Heart left ventricle (tissue), 16 donors: ENCODE measurements at places on chromosomes 5 and 9. TPM values are rescaled to one million over a fixed set of nuclear protein-coding genes. Genes with fewer than 3 reads are reported as not detected.

- no peaks in the 10 kb centered on the region for H3K27me3 ChIP-seq
- peaks cover 59% of the 10 kb centered on the region for H3K36me3 ChIP-seq
- no peak overlapping the region for H3K4me3 ChIP-seq
- H3K27ac ChIP-seq = no peak overlapping the region
- no peak for DNase-seq
- H3K4me1 ChIP-seq = no peaks in the 10 kb centered on the region
These were observed 14.6 kb downstream of the TEX53 start for GRCh38 chr9:114643001-114643400.

Gene SLC25A2
- not detected for total RNA-seq

- no peaks in the 10 kb centered on the region for H3K36me3 ChIP-seq
- no peak overlapping the region for H3K27ac ChIP-seq
- H3K4me1 ChIP-seq = peaks cover 35% of the 10 kb centered on the region
- H3K4me3 ChIP-seq = no peak overlapping the region
These were observed 28.0 kb downstream of the LCP2 start for GRCh38 chr5:170269579-170269978.

DNA sequence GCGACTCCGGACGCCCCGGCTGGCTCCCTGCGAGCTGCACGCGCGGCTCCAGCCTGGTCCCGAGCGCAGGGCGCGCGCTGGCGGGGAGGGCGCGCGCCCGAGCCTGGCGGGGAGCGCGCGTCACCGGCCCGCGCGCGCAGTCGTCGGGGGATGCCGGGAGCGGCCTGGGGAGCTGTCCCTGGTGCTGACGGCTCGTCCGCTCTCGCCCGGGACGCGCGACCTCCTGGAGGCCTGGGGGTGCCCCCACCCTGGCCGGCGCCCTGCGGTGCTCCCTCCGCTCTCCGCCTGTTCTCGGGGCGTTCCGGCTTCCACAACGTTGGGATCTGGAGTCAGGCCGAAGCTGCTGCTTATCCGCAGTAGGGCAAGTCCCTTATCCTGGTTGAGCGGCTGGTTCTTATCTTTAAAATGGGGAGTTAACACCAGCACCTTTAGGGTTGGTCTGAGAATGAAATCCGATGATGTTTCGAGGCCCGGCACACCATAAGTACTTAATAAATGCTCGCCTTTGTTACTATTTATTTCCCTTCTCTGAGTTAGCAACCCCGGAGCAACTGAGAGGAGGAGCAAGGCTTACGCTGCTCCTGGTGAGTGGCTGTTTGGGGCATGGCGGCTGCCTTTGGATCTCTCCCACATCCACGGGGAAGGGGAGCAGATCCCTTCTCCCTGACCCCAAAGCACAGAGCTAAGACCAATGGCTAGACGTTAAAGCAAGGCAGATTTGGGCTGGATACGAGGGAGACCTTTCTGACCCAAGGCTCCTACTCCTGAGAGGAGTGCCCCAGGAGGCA is at the start of gene FAM163B:
TSS of gene FAM163B (minus strand) at position 79 of the 788 bp plus-strand sequence. CDS start 29,166 bp downstream, outside the sequence.
- no peak within 1 kb of the TSS for H3K27ac ChIP-seq
- H3K27me3 ChIP-seq = peaks cover 33% of the 10 kb centered on the region
- peak within 1 kb of the TSS; percentile 23 for H3K4me3 ChIP-seq
- no peak for DNase-seq

GRCh38 chr9:87324613-87325194 is 173.0 kb upstream of the DAPK1 start:
- no peak overlapping the region for H3K4me3 ChIP-seq
- no peaks in the 10 kb centered on the region for H3K36me3 ChIP-seq
- no peak for DNase-seq

DNA sequence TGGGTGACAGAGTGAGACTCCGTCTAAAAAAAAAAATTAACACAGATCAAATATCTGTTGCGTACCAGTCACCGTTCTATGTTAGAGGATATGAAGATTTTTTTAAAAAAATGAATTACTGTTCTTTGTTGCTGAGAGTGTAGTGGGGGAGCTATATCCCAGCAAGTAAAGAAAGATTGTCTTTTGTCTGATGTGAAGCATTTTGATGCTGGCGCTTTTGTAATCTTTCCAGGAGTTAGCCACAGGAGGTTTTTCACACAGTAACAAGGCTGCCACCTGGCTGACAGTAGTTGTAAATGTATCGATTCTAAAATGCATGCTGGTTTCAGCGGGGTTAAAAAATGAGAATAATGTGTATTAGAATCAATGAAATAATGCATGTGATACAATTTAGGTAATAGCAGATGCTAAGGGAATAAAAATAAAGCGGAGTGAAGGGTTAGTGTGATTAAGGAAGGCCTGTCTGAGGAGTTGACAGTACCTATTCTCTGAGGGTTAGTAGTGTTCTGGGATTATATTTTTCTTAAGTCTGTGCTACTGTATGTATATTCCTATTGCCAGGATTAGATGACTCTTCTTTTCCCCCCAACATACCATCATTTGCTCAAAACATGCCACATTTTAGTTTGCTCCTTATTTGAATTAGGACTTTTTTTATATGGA is 3.4 kb downstream of the LMNB1 start:
- no peak overlapping the region for H3K27ac ChIP-seq
- DNase-seq = no peak
- peaks cover 12% of the 10 kb centered on the region for H3K4me1 ChIP-seq
- no peak overlapping the region for H3K4me3 ChIP-seq

DNA sequence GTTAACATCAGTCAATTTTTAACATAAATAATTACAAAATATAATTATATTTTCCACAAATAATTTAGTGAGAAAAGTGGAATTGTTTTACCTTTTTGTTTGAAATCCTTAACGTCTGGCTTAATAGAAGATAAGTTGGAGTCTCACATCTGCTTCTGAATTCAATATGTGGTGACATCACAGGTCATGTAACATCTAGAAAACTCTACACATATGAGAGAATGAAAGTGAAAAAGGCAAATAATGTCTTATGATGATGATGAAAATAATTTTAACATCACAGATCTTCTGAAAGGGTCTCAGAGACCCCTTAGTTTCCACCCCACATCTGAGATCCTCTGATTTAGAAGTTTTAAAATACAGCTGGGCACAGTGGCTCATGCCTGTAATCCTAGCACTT is 81.5 kb downstream of the PRKACG start:
- H3K27me3 ChIP-seq = no peaks in the 10 kb centered on the region
- peaks cover under 1% of the 10 kb centered on the region for H3K36me3 ChIP-seq
- H3K4me1 ChIP-seq = no peaks in the 10 kb centered on the region
- no peak for DNase-seq
- no peak overlapping the region for H3K4me3 ChIP-seq

GRCh38 chr5:11507156-11507910 is 396.9 kb downstream of the CTNND2 start:
- H3K27me3 ChIP-seq = no peaks in the 10 kb centered on the region
- no peaks in the 10 kb centered on the region for H3K36me3 ChIP-seq
- DNase-seq = no peak
- no peak overlapping the region for H3K27ac ChIP-seq

GRCh38 chr5:171755354-171755821 is 30.2 kb upstream of the SMIM23 start:
- no peaks in the 10 kb centered on the region for H3K27me3 ChIP-seq
- H3K4me1 ChIP-seq = no peaks in the 10 kb centered on the region
- H3K27ac ChIP-seq = no peak overlapping the region
- no peaks in the 10 kb centered on the region for H3K36me3 ChIP-seq
- no peak overlapping the region for H3K4me3 ChIP-seq

GRCh38 chr9:92292338-92293074 is 991 bp downstream of the IARS1 start:
- H3K4me1 ChIP-seq = peaks cover 21% of the 10 kb centered on the region
- H3K4me3 ChIP-seq = peak overlapping the region; percentile 69
- peaks cover 30% of the 10 kb centered on the region for H3K36me3 ChIP-seq
- H3K27ac ChIP-seq = no peak overlapping the region

DNA sequence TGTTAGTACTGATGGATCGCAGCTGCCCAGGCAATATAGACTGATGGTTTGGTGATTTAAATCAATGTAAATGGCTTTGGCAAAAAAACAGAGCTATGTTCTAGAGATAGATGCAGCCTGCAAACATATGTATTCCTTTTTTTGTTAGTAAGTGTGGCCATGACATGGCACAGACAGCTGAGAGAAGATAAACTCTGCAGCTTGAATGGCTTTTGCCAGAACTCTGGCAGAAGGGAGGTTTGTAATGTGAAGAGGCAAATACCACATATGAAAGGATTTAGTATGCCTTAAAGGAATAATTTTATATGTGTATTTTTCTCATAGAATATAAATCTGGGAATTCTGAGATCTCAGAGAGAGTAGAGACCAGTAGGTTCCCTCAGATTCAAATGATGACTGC is 340.2 kb upstream of the DMAC1 start:
- no peaks in the 10 kb centered on the region for H3K36me3 ChIP-seq
- H3K4me3 ChIP-seq = no peak overlapping the region
- no peaks in the 10 kb centered on the region for H3K4me1 ChIP-seq
- H3K27me3 ChIP-seq = no peaks in the 10 kb centered on the region
- no peak for DNase-seq

GRCh38 chr9:134678206-134678605 is 36.6 kb downstream of the COL5A1 start:
- DNase-seq = no peak
- no peak overlapping the region for H3K4me3 ChIP-seq
- H3K27ac ChIP-seq = peak overlapping the region; percentile 21
- peaks cover 4% of the 10 kb centered on the region for H3K4me1 ChIP-seq

- H3K27me3 ChIP-seq = no peaks in the 10 kb centered on the region
- no peak overlapping the region for H3K4me3 ChIP-seq
- peaks cover 10% of the 10 kb centered on the region for H3K36me3 ChIP-seq
- DNase-seq = no peak
These were observed 84.6 kb downstream of the PLPP1 start for GRCh38 chr5:55450050-55450765.

GRCh38 chr9:22210936-22211335 is 201.8 kb upstream of the CDKN2B start:
- H3K4me3 ChIP-seq = no peak overlapping the region
- no peak overlapping the region for H3K27ac ChIP-seq
- no peak for DNase-seq
